ENCODE measurements at places on chromosomes 11 and 22.

DNA sequence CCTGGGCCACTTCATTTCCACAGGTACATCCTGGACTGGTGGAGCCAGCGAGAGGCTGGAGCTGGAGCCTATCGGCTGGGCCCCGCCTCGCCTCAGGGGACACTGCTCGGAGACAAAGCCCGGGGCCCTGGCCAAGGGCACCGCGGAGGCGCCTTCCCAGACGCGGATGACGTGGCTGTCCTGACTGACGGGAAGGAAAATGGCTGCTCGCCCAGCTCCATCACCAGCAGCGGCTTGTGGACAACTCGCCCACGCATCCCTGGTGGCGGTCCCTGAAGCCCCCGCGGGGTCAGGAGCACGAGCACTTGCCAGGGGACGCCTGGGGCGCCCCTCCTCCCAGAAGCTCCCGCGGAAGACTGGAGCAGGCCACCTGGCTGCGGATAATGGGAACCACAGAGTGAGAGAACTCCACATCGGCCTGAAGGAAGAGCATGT is 49.6 kb downstream of the CECR2 start:
- DNase-seq = no peak

DNA sequence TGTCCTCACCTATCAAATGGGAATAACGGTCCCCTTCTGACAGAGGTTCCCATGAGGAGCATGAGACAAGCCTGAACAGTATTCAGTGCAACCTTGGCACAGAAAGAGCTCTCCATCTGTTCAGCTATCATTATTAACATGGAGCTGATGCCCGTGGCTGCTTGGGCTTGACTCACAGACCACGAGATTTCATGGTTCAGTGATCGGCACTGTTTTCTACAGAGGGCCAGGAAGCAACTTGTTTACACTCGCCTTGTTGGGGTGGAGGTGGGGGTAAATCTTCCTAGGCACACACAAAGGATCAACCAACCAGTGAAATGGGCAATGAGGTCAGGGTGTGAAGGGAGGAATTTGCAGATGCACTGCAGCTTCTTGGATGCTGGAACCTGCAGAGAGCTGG is 88.2 kb downstream of the CWC15 start:
- DNase-seq = no peak

GRCh38 chr11:107563702-107564101 is 1.8 kb downstream of the ALKBH8 start:
- DNase-seq = peak; percentile 55

DNA sequence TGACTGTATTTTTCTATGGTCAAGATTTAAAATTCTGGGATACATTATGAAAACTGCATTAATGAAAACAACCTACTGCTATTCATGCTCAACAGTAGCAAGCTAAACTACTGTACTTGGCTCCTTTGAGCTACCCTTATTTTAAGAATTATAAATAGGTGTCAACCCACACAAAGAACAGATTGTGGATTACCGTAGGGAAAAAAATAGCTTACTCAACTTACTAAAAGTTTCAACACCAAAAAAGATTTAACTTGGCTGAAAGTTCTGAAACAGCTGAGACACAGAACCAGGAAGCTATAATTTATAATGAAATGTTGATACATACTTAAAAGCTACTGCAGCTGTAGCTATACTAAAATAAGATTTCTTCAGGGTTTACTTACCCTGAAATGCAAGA is 10.1 kb downstream of the LIN7C start:
- DNase-seq = no peak

GRCh38 chr11:95490625-95491024 is 259.6 kb upstream of the SESN3 start:
- DNase-seq = no peak

DNA sequence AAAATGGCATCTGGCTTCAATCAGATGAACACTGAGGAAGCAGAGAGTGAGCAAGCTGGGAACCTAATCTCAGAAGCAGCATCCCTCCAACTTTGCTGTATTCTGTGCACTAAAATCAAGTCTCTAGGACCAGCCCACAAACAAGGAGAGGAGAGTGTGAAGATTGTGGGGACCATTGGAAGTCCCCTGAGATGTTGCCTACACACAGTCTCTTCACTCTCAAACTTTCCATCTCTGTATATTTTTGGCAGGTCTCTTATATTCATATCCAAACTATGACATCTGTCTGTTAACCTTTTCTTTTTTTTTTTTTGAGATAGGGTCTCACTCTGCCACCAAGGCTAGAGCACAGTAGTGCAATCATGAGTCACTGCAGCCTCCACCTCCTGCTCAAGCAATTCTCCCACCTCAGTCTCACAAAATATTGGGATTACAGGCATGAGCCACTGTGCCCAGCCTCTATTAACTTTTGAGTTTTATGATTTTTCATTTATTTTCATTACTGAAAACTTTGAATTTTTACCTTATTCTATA is 1096.4 kb downstream of the TBC1D22A start:
- no peak for DNase-seq

- DNase-seq = peak; percentile 46
Measured at GRCh38 chr11:76768088-76768908, 14.9 kb upstream of the TSKU start.

DNA sequence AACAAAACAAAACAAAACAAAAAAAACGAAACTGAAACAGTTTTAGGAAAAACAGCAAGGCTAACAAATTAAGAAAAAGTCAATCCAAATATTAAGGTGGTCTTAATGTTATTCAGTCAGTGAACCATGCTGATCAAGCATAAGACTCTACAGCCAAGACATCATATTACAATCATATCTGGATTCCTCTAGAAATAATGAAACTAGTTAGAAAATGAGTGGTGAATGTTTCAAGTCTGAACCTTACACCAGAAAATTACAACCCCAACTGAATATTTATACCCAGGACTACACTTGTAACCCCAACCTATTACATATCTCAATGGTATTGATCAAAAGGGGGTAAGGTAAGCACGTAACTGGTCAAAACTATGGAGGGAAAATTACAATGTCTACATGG is 48.8 kb downstream of the ACAT1 start:
- DNase-seq = peak; percentile 52

- no peak for DNase-seq
Measured at GRCh38 chr11:12160680-12161079, 50.3 kb downstream of the MICAL2 start.

DNA sequence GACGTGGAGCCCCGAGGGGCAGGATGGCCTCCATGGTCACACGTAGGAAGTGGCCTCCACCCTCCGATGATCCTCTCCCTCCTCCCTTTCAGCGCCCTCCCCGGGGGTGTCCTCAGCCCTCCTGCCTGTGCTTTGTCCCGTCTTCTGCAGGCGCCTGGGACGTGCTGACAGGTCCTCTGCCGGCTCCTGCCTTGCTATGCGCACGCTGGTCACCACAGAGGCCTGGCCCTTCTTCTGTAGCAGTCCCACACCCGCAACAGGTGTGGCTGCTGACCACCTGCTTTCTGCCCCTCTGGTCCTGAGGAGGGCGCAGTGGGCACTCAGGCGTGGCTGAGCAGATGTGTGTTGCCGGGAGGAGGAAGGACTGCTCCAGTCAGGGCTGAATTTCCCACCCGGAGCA is 27.7 kb upstream of the PPP6R3 start:
- no peak for DNase-seq

GRCh38 chr22:23082534-23083314 is 12.4 kb downstream of the GNAZ start:
- DNase-seq = no peak

- no peak for DNase-seq
Measured at GRCh38 chr11:46677991-46678740, 22.3 kb downstream of the ARHGAP1 start.

- DNase-seq = no peak
Measured at GRCh38 chr22:26904483-26904882, 247.1 kb downstream of the MIAT start.

GRCh38 chr11:59106363-59107336 is at the start of gene FAM111B:
Gene FAM111B, plus strand, starts transcription at chr11:59107237. Its CDS starts 2,389 bp downstream, at chr11:59109626.
- peak; percentile 92 for DNase-seq

DNA sequence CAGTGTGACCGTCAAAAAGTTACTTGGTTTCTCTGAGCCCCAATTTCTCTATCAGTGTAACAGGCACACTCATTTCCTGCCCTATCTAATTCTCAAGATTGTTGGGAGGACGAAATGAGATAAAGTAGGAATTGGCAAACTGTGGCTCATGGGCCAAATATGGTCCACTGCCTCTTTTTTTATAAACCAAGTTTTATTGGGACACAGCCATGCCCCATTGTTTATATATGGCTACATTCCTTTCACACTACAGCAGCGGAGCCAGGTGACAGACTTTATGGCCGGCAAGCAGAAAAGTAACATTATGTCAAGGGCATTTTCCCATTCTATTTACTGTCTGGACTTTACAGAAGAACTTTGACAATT is 116.7 kb upstream of the TIMP3 start:
- no peak for DNase-seq

- DNase-seq = no peak
Measured at GRCh38 chr11:8605971-8606563, 12.0 kb upstream of the STK33 start.

DNA sequence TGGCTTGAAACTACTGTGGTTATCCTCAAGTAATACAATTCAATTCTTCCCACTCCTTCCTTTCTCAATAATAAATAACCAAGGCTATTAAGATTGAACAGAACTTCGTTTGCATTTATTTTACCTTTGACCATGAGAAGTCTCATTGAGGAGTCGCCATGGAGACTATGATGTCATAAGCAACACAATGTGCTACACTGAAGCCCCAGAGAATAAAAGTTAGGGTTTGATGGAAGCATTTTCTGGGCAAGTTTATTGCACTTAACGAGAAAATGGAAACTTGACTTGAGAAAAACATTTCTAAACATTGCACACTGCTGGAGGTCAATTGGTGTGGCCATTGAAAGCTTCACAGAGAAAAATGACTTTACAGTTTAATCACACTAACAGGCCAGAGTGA is 121.5 kb downstream of the FAM76B start:
- DNase-seq = no peak

- no peak for DNase-seq
Measured at GRCh38 chr11:102429691-102430090, 22.9 kb downstream of the TMEM123 start.

DNA sequence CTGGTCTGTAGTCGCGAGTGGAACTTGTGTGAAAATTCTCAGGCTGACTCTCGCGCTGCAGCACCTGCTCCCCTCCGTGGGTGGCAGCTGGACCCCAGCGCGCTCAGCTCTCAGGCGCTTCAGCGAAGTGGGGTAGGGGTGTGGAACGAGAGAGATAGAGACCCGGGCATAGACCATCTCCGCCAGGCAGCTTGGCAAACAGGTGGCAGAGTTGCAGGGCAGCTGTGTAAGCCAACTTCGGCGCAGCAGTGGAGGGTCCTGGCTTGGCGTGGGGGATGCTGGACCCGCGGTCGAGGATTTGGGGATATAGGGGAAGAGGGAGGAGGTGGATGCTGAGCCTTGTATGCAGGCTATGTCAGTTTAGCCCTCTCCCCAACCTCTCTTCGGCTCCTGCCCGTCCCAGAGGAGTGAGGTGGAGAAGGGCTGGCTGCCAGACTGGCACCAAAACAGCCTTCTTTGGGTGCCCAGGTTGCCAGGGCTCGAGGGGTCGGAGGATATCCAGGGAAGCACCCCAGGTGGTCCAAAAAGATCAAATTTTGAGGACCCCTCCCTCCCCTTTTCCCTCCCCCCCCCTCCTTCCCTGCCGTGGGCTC is 746 bp upstream of the CALCB start:
- DNase-seq = no peak

GRCh38 chr11:120410622-120411380 is 74.6 kb downstream of the ARHGEF12 start:
- no peak for DNase-seq

GRCh38 chr11:61654397-61654829 is 25.8 kb upstream of the DAGLA start:
- DNase-seq = no peak

DNA sequence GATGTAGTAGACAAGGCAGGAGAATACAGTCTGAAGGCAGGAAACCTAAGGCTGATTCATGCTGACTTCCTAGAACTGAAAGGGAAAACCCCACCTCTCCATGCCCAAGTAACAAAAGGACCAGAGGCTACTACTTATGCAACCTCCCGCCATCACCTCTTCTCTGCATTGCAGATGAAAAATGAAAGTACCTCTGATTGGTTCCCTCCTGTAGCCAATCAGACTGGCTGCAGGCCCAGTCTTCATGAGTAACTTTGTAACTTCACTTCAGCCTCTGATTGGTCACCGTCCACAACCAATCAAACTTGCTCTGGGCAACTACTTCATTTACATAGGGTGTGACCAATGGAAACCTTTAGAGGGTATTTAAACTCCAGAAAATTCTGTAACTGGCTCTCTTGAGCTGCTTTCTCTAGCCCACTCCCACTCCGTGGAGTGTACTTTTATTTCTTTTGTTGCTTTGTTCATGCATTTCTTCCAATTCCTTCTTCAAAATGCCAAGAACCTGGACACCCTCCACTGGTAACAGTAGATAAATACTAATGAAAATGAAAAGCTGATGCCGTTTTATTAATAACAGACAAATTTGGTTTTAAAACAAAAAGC is 5.2 kb upstream of the MAP6 start:
- DNase-seq = peak; percentile 85

DNA sequence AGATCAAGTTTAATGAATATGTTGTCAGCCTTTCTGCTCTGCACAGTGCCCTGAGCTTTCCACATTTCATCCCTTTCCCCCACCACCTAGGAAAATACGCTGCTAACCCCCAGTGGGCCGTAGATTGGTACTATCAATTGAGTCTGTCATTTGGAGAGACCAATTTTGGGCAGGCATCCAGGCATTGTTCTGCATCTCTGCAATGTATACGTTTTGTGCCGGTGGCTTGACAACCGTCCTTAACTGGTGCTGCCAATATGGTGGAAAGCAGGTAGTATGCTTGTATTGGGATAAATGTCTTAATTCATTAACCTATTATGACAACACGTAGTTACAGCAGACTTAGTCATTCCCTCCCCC is 1.3 kb downstream of the ELMOD1 start:
- no peak for DNase-seq

GRCh38 chr22:30609260-30610185 is 2.5 kb downstream of the TCN2 start:
- peak; percentile 78 for DNase-seq
